ENCODE measurements at places on chromosomes 7 and 10.

DNA sequence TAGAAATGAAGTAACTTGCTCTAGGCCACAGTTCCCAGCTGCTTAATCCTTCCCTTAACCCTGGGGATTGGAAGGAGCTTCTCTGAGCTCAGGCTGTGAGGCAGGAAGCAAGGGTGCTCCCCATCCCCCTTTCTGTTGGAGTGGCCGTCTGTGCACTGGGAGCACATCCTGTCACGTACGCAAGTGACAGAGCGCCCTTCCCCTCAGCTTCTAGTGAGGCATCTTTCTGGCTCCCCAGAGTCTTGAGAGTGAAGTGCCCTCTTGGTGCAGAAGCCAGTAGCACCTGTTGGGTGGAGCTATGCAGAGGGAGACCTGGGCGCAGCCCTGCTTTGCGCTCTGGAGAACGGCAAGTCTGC, 47.8 kb downstream of the SHH start:
- DNase-seq, result no peak

DNA sequence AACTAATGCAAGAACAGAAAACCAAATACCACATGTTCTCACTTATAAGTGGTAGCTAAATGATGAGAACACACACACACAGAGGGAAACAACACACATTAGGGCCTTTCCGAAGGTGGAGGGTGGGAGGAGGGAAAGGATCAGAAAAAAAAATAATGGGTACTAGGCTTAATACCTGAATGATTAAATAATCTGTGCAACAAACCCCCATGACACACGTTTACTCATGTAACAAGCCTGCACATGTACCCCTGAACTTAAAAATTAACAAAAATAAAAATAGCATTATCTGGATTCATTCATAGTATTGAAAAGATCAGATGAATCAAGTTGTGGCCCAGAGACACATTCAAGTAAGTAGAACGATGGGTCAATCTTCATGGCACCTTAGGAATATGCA, 159.5 kb upstream of the POT1 start:
- DNase-seq, result no peak

DNA sequence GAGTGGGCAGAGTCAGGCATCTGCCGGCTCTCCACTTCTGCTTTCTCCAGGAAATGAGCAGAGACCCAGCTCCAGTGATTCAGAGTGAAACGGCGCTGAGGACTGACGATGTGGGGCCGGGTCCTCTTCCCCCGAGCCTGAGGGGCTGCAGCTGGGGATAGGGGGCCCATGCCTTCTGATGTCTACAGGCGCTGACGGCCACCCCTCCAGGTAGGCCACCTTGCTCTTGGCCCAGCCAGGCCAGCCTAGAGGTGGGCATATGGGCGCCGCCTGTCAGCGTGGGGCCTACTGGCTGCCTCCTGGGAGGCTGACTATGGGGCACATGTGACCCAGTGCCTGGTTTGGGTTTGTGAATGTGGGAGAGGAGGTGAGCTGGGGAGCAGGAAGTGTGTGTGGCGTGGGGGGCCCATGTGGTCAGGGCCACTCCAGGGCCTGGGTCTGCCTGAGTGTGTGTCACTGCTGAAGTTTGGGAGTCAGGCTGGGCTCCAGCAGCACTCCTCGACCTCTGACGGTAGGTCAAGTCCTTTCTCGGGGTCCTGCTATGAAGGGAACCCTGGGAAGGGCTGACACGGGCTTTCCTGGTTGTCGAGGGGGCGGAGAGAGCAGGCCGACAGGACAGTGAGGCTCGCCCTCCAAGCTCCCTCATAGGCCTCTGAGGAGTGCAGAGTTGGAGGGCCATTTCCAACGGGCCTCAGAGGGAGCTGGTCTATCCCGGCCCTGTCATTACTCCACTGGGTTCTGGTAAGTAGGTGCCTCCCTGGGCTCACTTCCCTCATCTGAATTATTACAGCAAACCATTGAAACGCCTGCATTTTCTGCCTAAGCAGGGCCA, at the start of gene WDFY4:
Gene WDFY4 (plus strand): TSS at position 82 of the 832 bp plus-strand sequence. CDS start 24,860 bp downstream, outside the sequence.
- no peak for DNase-seq

GRCh38 chr7:82158327-82158726, 285.2 kb downstream of the CACNA2D1 start:
- DNase-seq, result no peak

GRCh38 chr10:72335394-72336258, 19.1 kb downstream of the DNAJB12 start:
- DNase-seq, result no peak

- DNase-seq, result no peak
Measured at GRCh38 chr10:78218798-78219490, 185.3 kb downstream of the RPS24 start.

DNA sequence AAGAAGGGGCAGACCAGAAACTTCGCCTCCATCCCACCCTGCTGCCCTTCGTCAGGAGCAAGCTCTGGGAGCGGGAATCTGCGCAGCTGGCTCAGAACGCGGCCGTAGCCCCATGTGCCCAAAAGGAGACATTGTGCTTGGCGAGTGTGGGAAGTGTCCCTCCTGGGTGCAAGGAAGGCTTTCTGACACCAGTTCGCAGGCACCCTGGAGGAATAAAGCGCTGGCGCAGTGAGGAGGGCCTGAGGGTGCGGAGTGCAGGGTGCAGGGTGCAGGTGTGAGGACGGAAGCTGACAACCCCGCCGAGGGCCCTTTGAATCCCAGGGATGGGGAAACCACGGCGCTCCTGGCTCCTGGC, 811 bp downstream of the SLIT1 start:
- no peak for DNase-seq

- no peak for DNase-seq
Measured at GRCh38 chr7:156802214-156802613, 90.8 kb downstream of the LMBR1 start.

All from SW 1271 (cell line).